ENCODE measurements at places on chromosomes 4 and X. TPM values are rescaled to one million over a fixed set of nuclear protein-coding genes. Genes with fewer than 3 reads are reported as not detected.

The FHIP1A gene
- 11.0 TPM for total RNA-seq

The CFAP99 gene
- not detected for total RNA-seq

The PNMA6F gene
- not detected for total RNA-seq

The PCGF3 gene
- 38.9 TPM for total RNA-seq

DNA sequence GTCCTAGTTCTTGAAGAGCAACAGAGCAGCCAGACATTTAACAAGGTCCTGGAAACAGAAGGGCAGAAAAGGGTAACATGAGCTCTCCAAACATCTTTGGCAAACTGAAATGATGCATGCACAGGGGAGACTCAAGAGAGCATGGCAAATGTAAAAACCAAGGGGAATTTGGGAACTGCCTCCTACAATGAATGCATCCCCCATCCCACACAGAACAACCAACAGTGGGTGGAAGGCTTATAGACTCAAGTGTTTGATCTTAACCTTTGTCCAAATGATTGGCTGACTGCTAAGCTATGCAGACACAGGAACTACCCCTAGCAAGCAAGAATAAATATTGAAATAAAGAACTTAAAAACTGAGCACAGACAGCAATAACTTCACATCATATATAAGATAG lies 74.4 kb downstream of the CENPC start:
- H3K27ac ChIP-seq = no peak overlapping the region
- DNase-seq = no peak
- H3K36me3 ChIP-seq = peaks cover 32% of the 10 kb centered on the region
- H3K27me3 ChIP-seq = no peaks in the 10 kb centered on the region
- H3K4me3 ChIP-seq = no peak overlapping the region

DNA sequence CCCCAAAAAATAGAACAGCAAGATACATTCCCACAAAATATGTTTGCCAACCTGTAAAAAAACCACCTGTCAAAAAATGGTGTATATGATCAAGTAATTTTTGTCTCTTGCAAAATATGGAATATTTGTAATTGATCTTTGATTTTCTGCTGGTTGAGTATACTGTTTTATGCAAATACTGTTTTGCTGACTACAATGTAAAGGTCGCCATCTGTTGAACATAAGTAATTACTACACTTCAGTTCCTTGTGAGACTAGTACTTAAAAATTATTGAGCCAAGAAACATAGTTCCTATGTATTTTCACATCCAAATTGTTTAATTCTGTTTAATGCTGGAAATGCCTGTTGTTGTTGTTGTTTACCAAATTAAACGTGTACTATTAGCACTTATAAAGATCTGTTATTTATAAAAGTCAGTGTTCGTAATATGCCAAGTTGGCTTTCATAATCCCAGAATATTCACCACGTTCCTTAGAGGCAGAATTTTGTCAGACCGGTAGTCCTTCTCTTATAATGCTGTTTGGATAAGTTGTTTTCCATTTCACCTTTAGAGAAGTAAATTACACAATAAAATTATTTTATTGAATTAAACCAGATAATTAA lies 144.2 kb downstream of the PDLIM5 start:
- H3K36me3 ChIP-seq = peaks cover 2% of the 10 kb centered on the region
- no peak overlapping the region for H3K4me3 ChIP-seq
- no peaks in the 10 kb centered on the region for H3K4me1 ChIP-seq
- DNase-seq = peak; percentile 79

- no peaks in the 10 kb centered on the region for H3K27me3 ChIP-seq
- no peak overlapping the region for H3K4me3 ChIP-seq
- H3K36me3 ChIP-seq = no peaks in the 10 kb centered on the region
- no peak overlapping the region for H3K27ac ChIP-seq
- H3K4me1 ChIP-seq = no peaks in the 10 kb centered on the region
- DNase-seq = no peak
These were observed 14.2 kb downstream of the FTHL17 start for GRCh38 chrX:31057691-31058090.

DNA sequence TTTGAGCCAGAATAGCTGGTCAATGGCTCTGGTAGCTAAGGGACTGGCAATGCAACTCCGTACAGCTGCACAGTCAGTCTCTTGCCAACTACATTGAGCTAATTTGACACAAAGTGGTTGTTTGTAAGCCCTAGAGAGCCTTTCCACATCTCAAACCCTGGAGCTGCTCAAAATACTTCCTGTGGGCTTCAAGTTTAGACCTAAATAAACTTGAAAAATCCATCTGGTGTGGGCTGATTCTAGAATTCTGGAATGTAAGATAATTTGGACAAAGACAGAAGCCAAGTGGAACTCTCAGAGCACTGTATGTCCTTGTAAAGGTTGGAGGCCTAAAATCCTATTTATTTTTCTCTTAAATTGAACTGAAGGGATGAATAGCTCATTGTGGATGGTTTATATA lies 380.8 kb downstream of the SPRY1 start:
- no peaks in the 10 kb centered on the region for H3K36me3 ChIP-seq
- DNase-seq = peak; percentile 96

DNA sequence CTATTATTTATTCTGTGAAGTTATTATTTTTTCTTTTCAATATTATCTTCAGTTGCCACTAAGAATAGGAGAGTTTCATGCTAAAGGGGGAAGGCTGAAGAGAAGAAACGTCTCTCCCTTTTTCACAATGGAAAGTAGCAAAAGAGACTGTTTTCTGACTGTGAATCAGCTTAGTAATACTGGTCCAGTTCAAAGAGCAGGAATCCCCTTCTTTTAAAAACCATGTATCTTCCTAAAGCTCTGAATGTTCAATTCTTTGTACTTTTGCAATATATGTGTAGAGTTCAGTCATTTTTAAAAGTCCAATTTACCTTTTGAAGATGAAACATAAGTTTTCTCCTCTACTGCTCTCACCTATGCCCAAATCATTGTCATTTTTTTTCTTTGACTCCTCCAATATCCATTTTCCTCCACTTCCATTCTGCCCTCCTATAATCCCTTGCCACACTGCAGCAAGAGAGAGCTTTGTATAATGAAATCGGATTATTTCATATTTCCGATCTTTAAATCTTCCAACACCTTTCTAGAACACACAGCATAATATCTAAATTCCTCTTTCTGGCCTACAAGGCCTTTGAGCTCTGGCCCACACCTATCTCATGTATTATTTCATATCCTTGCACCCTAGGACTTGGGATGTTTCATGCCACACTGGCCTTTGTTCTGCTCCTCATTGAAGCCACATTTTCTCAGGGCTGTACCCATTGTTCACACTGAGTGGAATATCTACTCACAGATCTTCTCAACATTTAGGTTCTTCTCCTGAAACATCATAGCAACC lies 195.3 kb downstream of the CAMK2D start:
- no peaks in the 10 kb centered on the region for H3K36me3 ChIP-seq
- no peak overlapping the region for H3K4me3 ChIP-seq
- H3K4me1 ChIP-seq = no peaks in the 10 kb centered on the region
- H3K27me3 ChIP-seq = no peaks in the 10 kb centered on the region

- H3K27ac ChIP-seq = no peak overlapping the region
- DNase-seq = no peak
- no peak overlapping the region for H3K4me3 ChIP-seq
- no peaks in the 10 kb centered on the region for H3K4me1 ChIP-seq
- H3K36me3 ChIP-seq = no peaks in the 10 kb centered on the region
- peaks cover 2% of the 10 kb centered on the region for H3K27me3 ChIP-seq
These were observed 48.4 kb downstream of the ZBTB49 start for GRCh38 chr4:4338210-4339001.
